NCI-H2029 treated with DMSO at 0.1 percent for 48 hours (cell line): ENCODE measurements at places on chromosomes 5 and 9.

DNA sequence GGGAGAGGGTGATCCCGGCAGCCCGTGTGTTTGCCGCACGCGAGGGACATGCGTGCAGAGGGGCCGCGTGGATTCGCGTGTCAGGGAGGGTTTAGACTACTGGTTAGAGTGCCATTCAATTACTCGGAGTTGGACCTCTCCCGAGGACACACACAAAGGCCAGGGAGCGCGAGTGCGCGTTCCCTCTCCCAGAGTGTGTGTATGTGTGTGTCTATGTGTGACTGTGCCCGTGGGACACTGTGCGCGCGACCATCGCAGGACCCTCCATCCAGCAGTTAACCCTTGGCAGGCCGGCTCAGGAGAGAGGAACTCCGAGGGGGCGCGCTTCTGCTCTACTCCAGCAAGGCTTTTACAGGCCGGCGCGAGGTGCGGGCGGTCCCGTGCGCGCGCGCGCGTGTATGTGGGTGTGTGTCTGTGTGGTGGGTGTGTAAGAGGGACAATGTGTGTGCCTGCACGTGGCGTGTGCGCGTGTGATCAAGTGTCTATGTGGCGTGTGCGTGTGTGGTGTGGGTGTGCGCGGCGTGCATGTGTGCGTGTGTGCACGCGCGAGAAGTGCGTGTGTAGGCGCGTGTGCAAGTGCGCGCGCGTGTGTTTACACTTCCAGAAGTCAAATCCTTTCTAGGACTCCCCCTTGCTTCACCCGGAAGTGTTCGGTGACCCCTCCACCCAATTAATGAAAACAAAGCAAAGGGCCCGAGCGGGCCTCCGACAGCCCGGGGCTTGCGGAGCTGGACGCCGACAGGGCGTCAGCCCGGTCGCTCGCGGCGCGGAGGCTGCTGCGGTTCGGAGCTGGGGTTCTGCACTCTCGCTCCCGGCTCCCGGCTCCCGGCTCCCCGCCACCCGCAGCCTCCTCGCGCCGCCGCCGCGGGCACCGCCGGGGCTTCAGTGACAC is 75.3 kb upstream of the TBCA start:
- DNase-seq: no peak

DNA sequence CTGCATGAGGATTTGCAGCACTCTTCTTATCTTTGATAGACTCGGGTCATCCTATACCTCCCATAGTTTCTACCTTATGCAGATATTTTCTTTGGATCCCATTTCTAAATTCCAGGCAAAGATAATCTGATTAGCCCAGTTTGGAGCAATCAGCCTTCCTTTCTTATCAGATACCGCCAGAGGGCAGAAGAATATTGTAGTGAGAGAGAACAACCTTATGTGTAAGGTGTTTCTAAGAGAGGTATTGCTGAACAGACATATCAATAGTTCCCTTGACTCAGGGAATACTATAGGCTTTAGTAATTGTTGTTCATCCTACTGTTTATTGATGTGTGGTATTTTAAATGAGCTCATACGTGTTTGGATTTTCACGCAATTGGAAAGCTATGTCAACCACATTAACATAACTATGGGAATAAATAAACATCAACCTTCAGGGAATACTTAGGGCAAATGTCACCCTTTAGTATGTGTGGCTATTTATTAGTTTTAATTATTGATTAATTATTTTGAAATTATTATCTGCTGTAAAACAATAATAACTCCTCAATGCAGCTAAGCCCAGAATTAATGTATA is 1435.2 kb upstream of the CDH9 start:
- no peak for DNase-seq

DNA sequence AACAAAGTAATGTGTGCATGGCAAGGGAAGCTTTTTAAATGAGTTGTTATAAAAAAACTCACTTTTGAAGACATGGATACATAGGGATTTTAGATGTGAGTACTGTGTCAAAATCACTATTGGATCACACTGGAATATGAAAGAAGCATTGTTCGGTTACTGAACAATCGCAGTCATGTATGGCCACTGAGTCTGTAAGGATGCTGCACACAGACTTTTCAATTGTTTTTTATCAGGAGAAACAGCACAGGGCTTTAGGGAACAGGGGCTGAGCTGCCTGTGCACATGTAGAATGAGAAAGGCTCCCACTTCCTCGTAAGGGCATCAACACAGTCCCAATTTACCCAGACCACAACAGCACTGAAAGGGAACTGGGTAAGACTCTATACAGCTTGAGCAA is 1333.9 kb upstream of the DMAC1 start:
- DNase-seq: no peak

DNA sequence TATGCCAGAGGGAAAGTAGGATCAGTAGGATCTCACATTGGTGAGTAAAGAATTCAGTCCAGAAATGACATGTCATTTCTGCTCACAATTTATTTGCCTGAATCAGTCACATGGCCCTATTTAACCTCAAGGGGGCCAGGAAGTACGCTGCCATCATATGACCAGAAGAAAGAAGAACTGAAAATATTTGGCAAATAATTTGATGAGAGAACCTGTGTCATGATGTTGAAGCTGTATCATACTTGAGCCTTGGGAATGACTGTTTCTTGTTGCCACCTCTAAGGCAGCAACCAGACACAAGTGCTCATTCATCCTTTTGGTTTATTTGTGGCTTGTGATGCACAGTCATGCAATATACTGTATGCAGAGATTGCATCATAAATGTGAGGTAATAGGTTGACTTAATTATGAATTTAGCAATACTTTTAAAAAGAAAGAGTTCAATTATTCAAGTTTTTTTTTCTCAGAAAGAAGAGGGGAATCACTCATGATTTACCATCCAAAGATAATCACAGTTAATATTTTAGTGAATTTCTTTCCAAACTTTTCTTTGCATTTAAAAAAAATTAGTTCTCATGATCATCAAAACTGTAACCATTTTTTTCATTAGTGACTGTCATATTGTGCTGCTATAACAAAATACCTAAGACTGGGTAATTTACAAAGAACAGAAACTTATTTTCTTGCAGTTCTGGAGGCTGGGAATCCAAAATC is 8.2 kb upstream of the ZFYVE16 start:
- no peak for DNase-seq

DNA sequence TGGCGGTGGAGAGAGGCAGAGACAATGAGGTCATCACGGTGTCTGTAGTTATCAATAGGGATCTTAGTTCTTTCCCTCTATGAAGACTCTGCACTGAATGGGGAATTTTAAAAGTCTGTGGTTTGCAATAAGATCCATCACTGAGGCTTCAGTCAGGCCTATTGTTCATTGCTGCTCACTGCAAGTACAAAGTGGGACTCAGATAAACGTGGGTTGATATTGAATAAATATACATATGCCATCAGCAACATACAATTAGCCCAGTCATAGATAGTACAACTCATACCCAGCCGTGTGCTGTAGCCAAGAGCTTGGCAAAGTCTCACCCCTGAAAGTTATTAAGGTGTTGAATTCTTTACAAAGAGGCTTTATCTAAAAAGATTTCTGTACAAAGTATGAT is 88.4 kb downstream of the ENC1 start:
- DNase-seq: no peak

DNA sequence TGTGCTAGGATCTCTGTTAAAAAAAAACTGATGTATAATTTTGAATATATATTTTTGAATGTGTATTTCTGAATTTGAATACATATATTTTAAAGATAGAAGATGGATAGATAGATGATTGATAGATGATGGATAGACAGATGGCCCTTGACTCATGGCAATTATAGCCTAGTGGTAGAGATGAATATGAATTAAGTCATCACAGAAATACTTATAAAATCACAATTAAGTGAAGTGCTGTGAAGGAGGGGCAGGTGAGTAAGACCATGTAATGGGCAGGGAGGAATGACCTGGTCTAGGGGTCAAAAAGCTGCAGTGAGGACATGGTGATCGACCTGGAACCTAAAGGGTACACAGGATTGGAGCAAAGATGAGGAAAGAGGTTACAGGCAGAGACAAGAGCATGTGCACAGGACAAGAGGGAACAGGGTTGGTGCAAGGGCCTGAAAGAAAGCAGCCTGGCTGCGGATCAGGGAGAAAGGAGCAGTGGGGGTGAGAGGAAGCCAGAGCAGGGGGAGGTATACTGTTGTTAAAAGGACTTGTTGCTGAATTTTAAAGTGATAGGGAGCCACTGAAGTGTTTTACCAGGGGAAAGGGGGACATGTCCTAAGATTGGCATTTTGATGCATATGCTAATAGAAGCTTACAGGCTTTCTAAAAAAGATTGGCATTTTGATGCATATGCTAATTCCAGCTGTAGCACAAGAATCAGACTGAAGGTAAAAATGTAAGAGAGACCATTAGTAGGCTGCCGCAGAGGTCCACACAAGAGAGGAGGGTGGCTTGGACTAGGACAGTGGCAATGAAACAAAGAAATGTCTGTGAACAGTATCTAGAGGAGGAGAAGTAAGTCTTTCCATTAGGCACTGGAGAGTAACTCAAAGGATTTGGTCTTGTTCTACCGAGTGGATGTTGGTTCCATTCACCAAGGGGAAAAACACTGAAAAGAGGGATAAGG is 527.8 kb downstream of the AGTPBP1 start:
- DNase-seq: no peak

- DNase-seq: peak; percentile 29
Measured at GRCh38 chr9:101229606-101230005, 155.2 kb downstream of the BAAT start.

GRCh38 chr9:112111461-112111860 is 63.6 kb downstream of the SUSD1 start:
- DNase-seq: no peak

GRCh38 chr5:5560016-5560415 is 137.5 kb downstream of the ICE1 start:
- DNase-seq: peak; percentile 45

DNA sequence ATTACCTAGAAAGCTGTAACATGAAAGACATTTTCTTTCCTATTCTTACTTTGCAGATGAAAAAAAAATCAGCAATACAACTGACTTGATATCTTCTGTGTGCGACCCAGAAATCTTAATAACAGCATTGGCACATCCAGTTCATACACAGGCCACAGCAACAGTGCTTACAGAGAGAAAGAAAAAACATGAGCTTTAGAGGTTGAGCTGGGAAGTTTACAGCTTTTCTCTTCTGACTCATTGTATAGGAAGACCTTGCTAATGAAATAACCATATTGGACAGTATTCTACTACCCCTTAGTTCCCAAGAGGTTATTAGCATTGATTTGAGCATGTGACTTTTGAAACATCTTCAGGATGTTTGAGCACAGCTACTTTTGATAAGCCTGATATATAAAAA is 1033.4 kb upstream of the DMAC1 start:
- no peak for DNase-seq

DNA sequence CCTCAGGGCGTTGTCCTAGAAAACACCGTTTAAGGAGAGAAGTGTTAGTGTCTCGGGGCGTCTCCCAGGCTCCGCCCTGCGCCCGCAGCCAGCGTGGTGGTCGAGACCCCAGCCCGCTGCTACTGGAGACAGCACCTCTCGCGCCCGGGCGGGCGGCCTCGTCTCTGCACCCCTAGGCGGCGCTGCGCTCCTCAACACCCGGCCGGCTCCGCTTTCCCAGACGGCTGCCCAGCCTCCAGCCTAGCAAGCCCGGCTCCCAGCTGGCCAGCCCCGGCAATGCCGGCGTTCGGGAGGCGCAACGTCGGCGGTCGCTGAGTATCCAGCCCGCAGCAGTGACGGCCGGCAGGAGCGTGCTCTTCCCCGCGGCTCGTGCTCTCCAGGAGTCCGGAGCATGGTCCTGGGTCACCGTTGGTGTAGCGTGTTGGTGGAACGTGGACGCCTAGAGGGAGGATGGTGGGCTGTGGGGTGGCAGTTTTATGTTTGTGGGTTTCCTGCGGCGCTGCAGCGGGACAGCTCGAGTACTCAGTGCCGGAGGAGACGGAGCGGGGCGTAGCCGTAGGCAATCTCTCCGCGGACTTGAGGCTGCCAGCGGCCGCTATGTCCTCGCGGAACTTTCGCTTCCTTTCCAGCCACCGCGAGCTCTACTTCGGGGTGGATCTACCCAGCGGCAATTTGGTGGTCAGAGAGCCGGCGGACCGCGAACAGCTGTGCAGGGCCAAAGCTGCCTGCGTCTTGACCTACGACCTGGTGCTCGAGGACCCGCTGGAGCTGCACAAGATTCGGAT is 536 bp downstream of the PCDHAC1 start:
- DNase-seq: peak; percentile 78

GRCh38 chr9:91714020-91714806 is 235.8 kb downstream of the ROR2 start:
- peak; percentile 39 for DNase-seq

- DNase-seq: no peak
Measured at GRCh38 chr5:59709346-59709821, 184.1 kb downstream of the PDE4D start.

GRCh38 chr5:138565100-138565821 is 9.9 kb downstream of the HSPA9 start:
- DNase-seq: no peak

DNA sequence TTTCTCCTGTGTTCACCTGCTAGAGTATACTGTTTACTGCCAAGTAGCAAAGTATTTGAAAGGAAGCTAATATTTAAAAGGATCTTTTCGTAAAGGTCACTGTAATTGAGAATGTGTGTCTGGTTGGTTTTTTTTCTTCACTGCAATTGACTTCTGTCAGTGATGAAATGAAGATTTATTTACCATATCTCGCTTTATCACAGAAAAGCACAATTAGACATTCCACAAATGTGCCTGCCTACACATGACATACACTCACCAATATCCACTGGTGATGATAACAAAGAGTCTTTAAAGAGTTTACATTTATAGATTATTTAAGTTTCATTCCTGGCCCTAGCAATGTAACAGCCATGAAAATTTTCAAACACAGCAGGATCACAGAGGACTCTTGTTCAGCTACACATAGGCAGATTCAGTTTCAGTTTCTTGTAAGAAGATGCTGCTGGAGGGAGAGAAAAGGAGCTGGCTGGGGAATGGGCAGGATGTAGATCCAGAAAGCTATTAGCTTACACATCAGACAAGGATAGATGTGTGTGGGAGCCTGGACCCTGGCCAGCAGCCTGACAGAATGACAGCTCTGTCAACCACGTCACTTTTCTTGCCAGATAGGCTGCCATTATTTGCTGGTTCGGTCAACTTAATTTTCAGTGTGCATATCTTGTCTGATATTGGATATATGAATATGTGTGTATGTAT is 104.0 kb downstream of the GDNF start:
- DNase-seq: no peak

GRCh38 chr9:120855827-120856670 is 13.3 kb upstream of the PSMD5 start:
- DNase-seq: no peak

DNA sequence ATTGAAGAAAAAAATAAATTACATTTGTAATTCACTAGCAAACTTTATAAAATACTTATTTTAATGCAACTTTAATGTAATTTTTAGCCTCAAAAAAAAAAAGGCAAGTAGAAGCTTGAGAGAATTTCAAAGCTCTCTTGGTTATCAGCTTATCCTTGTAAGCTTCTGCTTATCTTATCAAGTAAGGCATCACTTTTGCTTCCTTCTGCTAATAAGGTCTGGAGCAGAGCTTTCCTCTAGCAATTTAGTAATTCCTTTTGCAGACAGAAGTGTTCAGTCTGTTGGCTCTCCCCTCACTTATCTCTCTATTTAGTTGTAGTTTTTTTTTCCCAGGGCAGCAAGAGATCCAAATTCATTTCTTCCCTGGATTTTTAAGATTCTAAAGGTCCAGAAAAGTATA is 525.0 kb downstream of the ISL1 start:
- DNase-seq: no peak
